ENCODE measurements at places on chromosomes 3 and 15.

DNA sequence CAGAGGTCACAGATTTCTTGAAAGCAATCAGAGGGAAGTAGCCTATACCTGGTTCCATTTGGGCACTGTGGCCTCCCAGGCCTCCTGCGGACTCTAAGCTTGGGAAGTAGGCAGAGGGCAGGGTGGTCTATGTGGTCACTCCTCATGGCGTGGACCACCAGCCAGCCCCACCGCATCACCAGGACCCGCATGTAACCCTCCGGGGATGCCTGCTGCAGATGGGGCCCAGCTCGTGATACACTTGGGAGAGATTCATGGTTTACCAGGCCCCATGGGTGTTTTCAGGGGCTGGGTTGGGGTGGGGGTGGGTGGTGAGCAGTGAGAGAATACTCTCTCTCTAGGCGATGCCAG, 123.7 kb downstream of the ASB7 start:
- DNase-seq, result no peak

GRCh38 chr3:192366916-192367315, 360.4 kb downstream of the FGF12 start:
- DNase-seq, result no peak

DNA sequence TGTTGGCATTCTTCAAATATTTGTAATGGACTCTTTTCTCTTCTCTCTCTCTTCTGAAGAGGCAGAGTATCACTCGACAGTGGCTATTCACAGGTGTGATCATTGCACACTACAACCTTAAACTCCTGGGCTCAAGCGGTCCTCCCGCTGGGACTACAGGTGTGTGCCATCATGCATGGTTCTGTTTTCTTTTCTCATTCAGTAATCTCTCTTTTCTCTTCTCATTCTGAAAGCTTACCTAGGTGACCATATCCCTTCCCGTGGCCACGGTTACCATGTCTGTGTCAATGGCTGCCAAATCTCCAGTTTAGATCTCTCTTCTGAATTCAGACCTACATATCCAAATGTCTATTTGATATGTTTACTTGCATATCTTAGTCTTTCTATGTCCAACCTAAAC, 96.3 kb downstream of the SOX2 start:
- DNase-seq, result no peak

DNA sequence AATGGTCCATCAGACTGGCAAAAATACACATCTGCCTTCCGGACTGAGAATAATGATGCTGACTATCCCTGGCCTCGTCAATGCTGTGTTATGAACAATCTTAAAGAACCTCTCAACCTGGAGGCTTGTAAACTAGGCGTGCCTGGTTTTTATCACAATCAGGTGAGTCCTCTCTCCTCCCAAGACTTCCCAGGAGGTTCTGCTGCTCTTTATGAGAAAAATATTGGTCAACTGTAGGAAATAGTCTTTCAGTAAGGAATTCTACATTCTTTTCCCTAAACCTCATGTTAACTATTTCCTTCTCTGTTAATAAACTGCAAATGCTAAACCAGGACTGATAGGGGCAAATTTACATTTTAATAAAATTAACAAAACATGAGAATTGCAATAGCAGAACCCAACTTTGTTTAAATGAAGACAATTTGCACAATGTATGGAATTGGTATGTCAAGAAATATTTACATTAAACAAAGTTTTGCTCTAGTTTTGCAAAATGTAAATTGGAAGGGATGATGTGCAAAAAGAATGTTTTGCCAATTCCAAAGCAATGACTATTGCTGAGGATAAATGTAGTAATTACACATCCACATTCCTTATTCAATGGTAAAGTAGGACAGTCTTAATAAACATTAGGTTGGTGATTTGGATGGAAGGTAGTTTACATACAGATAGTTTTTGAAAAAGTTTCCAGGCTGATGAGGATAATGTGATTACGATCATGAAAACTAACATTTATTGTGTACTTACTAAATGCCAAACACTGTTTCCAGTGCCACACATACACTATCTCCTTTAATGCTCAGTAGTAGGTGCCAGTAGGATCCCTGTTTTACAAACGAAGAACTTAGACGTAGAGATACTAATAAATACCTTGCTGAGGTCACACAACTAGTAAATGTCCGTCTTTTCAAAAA, 21.1 kb downstream of the UPK1B start:
- no peak for DNase-seq

- no peak for DNase-seq
Measured at GRCh38 chr3:5192571-5193365, 5.3 kb downstream of the EDEM1 start.

DNA sequence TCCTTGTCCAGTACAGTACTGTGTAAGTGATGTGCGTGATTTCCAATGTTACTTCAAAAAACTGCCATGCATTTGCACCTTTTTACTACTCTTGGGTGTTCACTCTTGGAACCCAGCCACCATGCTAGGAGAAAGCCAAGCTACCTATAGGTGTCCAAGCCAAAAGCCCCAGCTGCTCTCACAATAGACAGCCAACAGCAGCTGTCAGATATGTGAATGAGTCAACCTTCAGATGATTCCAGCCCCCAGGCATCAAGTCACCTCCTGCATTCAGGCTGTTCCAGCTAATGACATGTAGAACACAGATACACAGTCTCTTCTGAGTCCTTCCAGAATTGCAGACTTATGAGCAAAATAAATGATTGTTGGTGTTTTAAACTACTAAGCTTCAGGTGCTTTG, 417.7 kb upstream of the TGFBR2 start:
- DNase-seq, result no peak

DNA sequence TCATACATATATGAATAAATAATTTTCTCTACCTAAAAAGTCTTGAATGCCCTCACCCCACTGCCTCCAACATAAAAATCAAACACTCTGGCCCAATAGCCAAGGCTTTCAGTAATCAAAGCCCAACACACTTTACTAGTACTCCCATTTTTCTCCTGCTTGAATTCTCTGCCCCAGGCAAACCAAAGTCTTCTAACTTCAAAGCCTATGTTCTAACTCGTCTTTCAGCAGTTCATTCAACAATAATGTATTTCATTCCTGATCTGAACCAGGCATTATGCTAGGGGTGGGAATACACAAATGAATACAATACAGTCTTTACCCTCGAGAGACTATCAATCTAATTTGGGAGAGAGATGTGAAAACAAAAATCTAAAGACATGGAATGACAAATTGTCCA, 11.4 kb upstream of the ZNF592 start:
- DNase-seq, result peak; percentile 97

DNA sequence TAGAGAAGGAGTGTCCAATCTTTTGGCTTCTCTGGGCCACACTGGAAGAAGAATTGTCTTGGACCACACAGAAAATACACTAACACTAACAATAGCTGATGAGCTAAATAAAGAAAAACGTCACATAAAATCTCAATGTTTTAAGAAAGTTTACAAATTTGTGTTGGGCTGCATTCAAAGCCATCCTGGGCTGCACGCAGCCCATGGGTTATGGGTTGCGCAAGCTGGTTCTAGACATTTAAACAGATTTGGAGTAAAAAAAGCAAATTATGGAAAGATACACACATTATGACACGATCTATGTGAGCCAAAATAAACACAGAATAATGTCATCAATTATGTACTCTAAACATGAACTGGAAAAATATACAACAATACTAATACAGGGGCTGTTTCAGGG, 703.3 kb upstream of the LMCD1 start:
- no peak for DNase-seq

DNA sequence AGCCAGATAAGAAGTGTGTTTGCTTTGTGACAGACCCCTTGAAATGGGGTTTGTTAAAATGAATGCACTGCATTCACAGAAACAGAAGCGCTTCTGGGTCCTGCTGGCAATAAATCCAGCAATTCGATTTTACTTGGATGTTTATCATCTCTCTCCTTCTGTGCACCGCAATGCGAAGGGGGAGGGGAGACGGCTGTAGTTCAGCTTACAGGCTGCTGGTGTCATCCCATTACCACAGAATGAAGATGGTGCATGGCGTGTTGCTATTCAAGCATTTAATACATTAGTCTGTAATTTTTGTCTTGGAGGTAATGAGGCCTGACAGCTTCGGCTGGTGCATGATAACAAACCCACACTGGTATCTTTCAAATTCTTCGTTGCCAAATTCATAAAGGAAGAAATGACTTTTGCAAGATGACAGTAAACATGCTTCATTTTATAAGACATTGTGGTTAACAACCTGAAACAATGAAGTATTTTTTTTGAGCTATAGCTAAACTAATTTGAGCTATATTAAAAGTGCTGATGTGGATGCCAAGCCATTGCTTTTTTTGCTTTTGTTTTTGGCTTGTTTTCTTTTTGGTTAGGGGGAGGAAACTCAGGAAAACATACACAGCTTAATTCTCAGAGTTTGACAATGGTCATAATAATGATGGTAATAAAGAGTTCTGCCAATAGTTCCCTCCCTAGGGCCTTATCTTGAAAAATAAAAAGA, 418.3 kb downstream of the OTOL1 start:
- DNase-seq, result no peak

GRCh38 chr15:81828135-81828534, 217.7 kb downstream of the MEX3B start:
- no peak for DNase-seq

DNA sequence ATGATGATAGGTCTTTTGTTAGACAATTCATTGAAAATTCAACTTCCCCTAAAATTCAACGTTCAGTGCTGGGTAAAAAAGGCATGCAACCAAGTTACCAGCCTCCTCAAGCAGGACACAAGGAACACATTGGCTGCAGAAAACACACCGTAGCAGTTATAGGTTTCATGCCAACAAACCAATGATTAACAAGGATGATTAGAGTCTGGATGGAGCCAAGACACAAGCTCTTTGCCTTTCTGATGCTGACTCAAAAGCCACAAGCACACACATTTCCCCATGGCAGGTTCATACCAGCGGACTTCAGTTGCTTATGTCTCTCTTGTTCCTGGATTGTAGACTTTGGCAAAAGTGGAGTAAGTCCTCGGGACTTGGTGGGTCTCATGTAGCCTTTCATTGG, 105.8 kb downstream of the DHX30 start:
- no peak for DNase-seq

DNA sequence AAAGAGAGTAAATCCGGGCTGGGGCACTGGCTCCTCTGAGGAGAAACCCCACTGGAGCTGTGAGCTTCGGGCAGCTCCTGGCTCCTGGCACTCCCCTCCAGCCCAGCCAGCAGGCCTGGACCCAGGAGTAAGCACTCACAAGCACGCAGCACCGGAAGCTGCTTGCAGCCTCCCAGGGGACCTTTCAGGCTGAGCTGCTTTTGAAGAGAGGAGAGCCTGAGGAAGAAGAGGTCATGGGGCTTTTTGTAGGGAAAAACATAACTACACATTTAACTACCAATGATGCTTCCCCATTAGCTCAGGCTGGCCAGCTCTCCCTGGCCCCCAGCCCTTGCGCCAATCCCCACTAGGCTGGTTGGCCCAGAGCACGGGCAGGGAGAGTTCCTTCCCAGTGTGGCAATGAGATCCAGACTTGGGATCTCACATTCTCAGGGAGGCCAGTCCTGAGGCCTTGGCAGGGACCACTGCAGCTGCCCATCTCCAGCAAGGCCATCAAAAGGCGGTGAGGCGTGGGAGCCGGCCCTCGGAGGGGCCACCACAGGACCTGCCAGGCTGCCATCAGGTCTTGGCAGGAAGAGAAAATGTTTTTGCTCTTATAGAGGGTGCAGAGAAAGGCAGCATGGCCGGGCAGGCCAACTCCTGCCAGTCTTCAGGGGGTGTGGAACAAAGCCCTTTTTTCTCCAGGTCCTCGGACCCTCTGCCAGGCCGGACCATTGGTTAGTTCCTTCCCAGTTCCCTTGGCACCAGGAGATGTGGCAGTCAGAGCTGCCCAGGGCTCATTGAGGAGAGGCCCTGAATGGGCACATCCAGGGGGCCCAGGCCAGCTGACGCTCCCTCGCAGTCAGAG, 41.5 kb upstream of the MFGE8 start:
- no peak for DNase-seq

- peak; percentile 20 for DNase-seq
Measured at GRCh38 chr3:119810018-119810435, 28.1 kb downstream of the NR1I2 start.

- no peak for DNase-seq
Measured at GRCh38 chr15:76431971-76432370, 95.4 kb downstream of the ISL2 start.

- DNase-seq, result peak; percentile 96
Measured at GRCh38 chr15:28080386-28080785, 18.7 kb downstream of the OCA2 start.

DNA sequence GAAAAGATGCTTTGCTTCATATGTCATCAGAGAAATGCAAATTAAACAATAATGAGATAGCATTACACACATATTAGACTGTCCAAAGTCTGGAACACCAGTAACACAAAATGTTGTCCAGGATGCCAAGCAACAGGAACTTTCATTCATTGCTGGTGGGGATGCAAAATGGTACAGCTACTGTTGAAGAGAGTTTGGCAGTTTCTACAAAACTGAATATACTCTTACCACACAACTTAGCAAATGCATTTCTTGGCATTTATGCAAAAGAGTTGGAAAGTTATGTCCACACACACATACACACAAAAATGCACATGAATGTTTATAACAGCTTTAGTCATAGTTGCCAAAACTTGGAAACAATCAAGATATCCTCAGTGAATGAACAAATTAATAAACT, 195.2 kb upstream of the MME start:
- DNase-seq, result no peak

- peak; percentile 9 for DNase-seq
Measured at GRCh38 chr15:53665930-53666329, 93.5 kb downstream of the WDR72 start.

GRCh38 chr15:48566668-48567067, 78.8 kb downstream of the FBN1 start:
- DNase-seq, result no peak

- no peak for DNase-seq
Measured at GRCh38 chr15:69750253-69750652, 297.6 kb downstream of the RPLP1 start.

DNA sequence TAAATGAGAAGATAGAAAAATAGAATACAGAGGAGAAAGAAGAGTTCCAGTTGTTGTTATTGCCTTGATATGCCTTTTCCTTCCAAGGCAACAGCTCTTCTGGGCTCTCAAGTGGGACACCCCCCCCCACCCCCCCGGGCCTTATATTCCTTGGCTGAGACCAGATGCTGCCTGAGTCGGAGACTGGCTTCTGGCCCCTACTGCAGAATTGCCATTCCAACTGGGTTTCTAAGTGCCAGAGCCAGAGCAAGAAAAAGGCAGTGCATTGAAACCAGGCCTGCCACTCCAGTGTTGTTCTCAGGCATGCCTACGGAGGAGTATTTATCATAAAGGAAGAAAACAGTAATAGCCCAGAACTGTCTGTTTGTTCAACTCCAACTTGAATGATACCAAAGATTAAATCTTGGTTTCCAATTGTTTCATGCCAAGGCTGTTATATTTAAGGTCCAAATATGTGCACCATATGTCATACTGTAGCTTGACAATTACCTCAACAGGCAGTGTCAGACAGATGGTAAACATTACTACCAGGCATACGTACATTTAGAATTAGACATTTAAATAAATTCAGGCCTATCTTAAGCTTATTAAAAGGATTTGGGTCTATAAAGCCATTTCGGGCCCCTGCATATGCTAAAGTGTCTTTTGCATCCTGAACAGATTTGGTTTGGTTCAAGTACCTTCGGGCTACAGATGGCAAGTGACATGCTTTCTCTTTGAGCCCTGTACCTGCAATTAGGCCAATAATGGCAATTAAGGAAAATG, 209.9 kb upstream of the SEMA6D start:
- no peak for DNase-seq
